ENCODE measurements at places on chromosomes 3 and 15.

DNA sequence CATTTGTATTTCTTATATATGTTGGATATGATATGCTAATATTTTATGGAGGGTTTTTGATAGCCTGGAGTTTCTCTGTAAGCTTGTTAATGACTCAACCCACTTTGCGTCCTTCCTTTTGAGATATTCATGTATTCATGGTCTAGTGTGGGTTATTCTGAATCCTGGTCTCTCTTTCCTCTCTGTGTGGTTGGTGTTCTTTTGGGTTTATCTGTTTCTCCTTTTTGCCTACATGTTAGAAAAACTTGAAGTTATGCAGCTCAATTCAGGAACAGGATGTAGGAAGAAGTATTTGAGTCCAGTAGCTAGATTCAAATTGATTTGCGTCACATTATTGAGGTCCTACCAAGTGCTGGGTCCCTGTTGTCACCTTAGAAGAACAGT is 28.1 kb downstream of the CMTM7 start:
- DNase-seq = no peak

DNA sequence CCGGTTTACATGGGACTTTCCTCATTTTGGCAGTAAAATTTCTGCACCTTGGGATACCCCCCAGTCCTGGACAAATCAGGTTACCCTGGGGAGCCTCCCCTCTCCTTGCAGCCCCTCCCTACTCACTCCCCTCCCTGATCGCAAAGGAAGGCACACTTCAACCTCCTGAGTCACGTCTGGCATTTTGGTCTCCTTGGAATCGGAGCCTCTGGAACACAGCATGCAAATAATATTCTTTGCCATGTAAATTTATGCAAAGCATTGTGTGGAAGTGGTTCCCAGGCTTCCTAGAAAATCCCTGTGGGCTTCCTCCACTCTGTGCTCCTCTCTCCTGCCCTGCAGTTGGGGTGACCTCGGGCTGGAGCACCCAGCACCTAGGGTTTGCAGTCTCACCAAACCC is 11.6 kb downstream of the SCN5A start:
- no peak for DNase-seq

DNA sequence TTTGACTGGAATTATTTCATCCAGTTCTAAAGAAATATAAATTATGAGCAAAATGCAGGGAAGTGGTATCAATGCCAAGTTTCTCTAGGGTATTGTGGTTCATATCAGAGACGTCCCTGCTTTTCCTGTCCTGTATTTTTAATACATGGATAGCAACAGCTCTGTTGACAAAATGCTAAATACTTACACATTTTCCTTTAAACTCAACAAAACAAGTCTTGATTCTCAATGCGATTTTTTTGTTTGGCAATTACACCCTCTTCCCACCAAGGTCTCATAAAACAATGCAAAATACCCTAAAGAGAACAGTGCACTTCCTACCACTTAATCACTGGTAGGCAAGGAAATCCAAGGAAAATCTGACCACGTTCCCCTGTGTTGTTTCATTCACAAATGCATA is 120.0 kb downstream of the DUT start:
- no peak for DNase-seq

GRCh38 chr15:49674370-49674769 is 53.5 kb downstream of the DTWD1 start:
- no peak for DNase-seq
